ENCODE measurements at places on chromosomes 7 and 10.

- ATAC-seq, result no peak
Measured at GRCh38 chr10:130045091-130045652, 65.5 kb downstream of the C10orf143 start.

DNA sequence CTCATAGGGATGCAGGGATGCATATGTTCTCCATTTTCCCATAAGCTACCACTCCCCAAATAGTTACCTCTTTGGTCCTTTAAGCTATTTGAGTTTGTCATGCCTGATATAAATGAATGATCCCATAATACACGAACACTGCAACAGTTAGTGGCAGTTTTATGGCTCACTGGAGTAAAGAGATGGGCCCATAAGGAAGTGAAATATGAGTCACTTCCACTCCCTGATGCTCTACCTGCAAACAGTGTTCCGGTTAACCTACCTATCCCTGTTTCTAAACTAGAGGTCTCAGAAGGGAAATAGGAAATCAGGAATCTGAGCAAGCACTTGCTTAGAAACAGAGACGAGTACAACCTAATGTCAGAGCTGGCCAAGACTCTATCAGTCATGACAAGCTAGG is 71.7 kb downstream of the CALD1 start:
- no peak for ATAC-seq

DNA sequence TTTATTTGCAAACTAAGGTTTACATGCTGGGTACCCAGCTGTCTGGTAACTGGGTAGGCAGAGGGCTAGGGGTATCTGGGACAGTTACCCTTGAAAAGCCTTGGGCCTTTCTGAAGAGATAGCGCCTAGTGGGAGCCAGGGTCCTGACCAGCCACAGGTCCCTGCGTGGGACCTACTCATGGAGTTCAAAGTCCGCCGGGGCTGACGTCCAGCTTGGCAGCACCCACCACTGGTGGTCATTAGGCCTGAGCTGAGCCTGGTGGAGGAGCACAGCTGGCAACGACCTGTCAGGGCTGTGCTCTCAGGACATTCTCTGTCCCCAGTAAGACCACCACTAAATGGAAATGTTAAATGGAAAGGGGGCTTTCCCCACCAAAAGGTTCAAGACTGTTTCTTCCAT is 20.0 kb downstream of the GUSB start:
- no peak for ATAC-seq

GRCh38 chr7:84142726-84143125 is 51.9 kb downstream of the SEMA3A start:
- ATAC-seq, result no peak

- ATAC-seq, result no peak
Measured at GRCh38 chr7:21867226-21867625, 78.5 kb downstream of the CDCA7L start.

DNA sequence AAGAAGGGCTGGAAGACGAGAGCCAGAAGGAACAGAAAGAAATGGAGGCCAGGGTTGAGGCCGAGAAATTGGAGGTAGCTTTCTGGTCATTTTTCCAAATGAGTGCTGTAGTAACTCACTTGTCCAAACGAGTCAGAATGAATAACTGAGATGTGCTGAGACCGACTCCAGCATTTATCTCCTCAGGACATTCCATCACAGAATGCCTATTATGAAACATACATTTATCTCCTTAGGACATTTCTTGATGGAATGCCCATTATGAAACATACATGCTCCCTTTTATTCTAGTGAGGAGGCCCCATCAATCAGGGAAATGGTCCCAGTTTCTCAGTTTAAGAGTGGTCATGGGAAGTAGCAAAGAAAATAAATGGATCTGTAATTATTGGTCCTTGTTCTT is 16.5 kb downstream of the AVL9 start:
- no peak for ATAC-seq

All from SK-N-SH treated with all-trans-retinoic acid at 6 μM for 48 hours (cell line).